ENCODE measurements at places on chromosomes 5 and 9.

DNA sequence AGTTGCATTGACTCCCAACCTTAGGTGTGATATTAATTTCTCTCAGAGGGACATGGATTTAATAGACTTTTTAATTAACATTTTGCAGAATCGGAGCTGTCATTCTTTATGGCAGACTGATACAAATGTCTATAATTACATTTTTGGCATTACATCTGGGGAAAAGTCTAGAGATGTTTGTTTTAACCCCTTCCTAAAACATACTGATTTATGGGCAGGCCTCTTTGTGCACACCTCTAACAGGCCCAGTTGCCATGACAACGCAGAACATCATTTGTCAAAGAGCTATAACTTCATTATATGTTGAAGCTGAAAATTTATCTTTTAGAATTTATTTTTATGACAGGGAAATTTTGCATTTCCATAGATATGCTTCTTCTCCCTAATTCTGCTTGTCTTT is 158.5 kb downstream of the NTRK2 start:
- no peak for DNase-seq

GRCh38 chr5:96626956-96627355 is 35.2 kb upstream of the CAST start:
- no peak for DNase-seq

DNA sequence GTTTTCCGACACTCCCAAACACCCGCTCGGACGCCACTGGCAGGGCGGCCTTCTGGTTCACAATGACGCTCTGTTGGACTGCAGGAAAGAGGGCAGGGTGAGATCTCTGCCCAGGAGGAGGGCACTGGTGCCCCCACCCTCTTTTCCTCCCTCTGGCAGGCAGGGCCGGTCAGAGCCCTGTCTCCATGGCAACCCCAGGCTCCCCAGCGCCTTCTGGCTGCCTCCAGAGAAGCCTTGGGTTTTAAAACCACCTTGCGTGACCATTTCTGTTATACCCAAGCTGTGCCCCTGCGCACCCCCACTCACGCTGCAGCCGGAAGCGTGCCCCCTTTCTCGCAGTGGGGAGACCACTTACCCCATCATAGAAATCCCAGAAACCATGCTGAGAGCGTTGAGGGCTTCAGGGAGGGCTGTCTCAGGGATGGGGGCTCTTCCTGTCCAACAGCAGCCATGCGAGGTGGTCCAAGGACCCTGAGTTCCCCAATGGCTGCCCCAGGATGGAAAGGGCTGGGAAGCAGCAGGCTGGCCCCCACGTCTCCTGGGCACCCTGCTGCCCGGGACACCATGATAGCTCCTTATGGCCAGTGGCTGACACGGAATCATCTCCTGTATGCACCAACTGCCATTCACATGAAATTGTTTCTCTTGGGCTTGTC is 7.3 kb downstream of the C9orf50 start:
- DNase-seq, result no peak

DNA sequence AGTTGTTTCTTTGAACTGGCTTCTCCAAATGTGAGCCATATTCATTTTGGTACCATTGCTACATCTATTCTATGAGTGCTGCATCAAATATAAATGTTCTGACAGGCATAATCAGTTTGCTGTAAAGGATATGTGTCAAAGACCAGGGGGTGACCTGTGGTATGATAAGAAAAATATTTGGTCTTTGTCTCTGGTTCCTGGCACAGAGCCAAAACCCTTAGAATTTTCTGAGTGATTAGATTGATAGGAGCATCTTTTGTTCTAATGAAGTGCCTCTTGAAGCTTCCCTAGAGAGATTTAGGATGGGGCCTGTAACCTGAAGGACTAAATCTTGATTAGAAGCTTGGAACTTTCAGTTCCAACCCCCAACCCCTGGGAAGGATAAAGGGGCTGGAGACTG is 256.3 kb downstream of the NNT start:
- no peak for DNase-seq

DNA sequence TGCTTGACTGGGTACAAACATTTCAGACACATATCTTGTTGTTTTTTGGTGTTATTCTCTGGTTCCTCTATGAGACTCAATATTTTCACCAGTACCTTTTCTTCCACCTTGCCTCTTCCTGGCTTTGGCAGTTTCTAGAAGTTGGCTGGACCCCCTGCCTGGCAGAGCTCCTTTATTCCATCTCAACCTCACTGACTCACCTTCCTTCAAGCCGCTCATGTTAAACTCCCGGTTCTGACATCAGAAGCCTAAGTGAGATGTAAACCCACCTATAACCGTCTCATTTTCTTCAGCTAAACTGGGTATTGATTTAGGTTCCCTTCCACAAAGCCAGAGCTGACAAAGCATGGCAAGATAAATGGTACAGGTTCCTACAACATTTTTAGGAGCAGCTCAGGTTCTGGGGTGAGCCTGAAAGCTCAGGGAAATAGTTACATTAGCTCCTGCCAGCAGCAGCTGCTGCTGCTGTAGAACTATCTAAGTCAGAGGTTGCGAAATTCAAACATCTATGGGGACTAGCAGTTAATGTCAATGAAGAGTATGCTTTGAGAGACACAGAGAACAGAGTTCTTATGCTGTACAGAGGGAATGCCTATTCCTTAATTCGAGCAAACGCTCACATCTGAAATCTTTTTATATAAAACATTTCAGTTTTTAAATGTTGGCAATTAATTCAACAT is 197.1 kb upstream of the NR3C1 start:
- DNase-seq, result no peak

- DNase-seq, result no peak
Measured at GRCh38 chr9:133729617-133730281, 8.4 kb downstream of the SARDH start.

DNA sequence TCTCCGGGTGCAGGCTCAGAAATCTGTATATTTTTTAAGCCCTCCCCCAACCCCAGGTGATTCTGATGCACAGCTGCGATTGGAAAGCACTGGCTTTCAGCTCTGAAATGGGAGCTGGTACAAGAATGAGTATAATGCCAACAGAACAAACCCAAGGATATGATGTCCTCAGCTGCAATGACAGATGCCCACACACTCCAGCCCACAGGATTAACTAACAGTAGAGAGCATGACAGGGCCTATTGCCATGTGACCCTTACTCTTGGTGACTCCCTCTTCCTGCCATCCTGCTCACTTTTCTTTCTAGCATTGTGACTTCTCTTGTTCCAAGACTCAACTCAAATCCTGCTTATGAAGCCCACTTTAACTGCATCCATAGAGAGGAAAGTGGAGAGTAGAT is 174.5 kb downstream of the FGF18 start:
- no peak for DNase-seq

GRCh38 chr9:117093891-117094844 is 320.7 kb downstream of the ASTN2 start:
- DNase-seq, result no peak

- no peak for DNase-seq
Measured at GRCh38 chr9:119677811-119678505, 308.7 kb upstream of the BRINP1 start.

GRCh38 chr5:103119070-103119764 is 721 bp downstream of the GIN1 start:
- no peak for DNase-seq

DNA sequence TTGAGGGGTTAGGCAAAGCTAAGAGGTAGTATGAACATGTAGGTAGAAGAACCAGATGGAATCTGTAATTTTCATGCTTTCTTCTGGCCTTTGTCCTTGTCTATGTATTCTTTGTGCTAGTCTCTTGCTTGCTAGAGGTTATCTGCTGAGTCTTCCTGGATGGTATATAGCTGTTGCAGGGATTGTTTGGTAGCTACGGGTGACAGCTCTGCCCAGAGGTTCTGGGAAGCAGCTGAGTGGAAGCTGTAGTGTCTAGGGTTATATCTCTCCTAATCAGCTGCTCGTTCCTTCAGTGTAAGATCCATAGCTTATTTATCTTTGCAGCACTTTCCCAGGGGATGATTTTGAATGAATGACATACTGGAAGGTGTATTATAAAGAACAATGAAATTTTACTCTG is 100.3 kb downstream of the ATG10 start:
- no peak for DNase-seq

GRCh38 chr9:13395156-13395555 is 115.7 kb upstream of the MPDZ start:
- DNase-seq, result no peak

DNA sequence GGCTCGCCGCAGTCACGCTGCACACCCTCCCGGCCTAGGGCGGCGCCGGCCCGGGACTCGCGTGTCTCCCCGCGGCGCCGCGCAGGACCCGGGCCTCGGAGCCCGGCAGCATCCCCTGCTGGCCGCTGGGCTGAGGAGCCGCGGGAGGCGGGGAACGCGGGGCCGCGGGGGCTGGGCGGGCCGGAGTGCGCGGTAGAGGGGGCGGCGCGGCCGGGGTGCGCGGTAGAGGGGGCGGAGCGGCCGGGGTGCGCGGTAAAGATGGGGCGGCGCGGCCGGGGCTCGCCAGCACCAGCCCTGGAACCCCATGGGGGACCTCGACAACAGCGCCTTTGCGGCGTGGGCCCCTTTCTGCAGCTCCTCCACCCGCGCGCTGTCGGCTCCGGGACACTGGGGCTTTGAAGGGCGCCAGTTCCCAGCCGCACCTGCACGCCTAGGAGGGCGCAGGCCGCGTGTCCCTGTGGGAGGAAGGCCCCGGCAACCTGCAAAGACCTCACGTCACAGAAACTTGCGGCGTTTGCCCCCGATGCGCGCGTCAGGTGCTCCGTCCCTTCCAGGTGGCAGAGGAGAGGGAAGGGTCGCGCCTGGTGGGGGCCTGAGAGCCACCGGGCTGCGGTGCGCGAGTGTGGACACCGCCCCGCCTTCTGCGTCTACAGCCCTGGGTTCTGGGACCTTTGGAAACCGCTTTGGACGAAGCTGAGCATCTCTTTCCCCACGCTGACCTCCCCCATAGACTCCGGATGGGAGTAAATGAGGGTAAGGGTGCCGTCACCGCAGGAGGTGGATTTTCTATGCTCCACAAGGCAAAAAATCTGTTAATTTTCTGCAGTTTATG is 49.6 kb downstream of the NSUN2 start:
- DNase-seq, result no peak

GRCh38 chr9:124054582-124055227 is 43.1 kb downstream of the LHX2 start:
- DNase-seq, result no peak

- DNase-seq, result no peak
Measured at GRCh38 chr5:175059687-175060211, 335.4 kb downstream of the MSX2 start.

DNA sequence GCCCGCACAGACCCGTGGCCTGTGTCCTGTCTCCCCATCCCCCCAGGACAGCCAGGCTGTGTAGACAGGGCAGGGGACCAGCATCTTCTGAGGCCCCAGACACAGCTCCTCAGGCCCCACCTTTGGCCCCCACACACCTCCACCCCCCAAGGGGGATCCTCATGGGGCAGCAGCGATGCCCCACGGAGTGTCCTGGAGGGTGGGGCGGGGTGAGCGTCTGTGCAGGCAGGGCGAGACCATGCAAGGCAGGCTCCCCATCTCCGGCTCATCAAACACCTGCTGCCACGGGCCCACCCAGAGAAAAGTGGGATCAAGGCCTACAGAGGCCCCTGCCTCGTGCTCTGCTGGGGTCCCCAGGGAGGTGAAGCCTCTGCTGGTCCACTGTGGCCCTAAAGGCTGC is 118.7 kb upstream of the FOXD4L5 start:
- DNase-seq, result no peak

DNA sequence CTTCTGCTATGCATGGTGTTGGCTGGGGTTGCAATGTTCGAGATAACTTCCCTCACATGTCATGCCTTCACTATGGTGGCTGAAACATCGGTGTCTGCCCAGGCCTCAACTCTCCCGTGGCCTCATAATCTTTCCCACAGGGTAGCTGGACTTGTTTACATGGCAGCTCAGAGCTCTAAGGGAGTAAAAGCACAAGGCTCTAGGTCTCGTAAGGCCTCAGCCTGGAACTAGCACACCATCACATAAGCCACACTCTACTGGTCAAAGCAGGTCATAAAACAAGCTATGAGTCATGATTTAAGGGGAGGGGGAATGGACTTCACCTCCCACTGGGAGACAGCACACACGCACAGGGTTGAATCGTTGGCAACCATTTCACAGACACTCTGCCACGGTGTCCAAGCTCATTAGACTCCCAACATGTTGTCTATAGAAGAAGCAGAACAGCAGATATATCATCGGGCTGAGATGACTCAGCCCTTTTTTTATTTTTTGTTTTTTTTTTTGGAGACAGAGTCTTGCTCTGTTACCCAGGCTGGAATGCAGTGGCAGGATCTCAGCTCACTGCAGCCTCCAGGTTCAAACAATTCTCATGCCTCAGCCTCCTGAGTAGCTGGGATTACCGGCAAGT is 66.8 kb upstream of the IL17B start:
- no peak for DNase-seq

- no peak for DNase-seq
Measured at GRCh38 chr5:32170303-32171151, 3.6 kb downstream of the GOLPH3 start.

GRCh38 chr9:3510796-3511195 is 15.0 kb downstream of the RFX3 start:
- DNase-seq, result no peak

DNA sequence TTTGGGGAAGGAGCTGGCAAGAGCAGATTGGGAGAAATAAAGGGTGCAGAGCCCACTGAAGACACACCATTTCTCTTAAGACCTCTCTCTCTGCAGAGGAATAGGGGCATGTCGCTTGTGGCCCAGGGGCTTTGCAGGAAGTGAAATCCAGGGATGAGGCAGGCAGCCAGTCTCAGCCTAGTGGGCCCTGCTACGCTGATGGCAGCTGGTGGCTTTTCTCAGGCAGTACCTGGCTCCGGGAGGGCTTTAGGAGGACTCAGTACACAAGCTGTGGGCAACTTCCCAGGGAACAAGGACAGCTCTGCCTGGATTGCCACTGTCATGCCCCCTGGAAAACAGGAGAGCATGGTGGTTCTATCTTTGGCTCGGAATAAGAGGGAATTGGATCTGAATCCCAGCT is 76.2 kb upstream of the NEURL1B start:
- DNase-seq, result no peak

DNA sequence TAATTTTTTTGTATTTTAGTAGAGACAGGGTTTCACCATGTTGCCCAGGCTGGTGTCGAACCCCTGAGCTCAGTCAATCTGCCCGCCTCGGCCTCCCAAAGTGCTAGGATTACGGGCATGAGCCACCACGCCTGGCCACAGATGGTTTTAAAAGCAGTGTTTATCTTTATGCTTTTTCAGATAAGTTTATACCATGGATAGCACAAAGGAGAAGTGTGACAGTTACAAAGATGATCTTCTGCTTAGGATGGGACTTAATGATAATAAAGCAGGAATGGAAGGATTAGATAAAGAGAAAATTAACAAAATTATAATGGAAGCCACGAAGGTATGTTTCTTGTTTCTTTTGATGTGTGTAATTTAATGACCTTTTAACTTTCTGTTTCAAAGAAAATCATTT is 35.1 kb downstream of the POLK start:
- no peak for DNase-seq

GRCh38 chr5:177453852-177454396 is 7.3 kb downstream of the PRR7 start:
- DNase-seq, result no peak

DNA sequence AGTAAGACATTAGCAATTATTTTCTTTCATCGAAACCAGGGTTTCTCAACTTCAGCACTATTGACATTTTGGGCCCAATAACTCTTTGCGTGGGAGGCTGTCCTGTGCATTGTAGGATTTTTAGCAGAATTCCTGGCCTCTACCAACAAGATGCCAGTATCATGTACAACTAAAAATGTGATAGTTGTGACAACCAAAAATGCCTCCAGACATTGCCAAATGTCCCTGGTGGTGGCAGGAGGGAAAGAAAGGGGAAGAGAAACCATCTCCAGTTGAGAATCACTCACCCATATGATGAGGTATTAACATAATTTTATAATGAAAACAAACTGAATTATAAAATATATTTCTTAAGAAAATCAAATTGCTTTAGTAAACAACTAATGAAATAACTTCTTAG is 406.1 kb downstream of the RAB3C start:
- no peak for DNase-seq

Measured in CD4-positive, alpha-beta T cell treated with Interleukin-12 subunit alpha and Interleukin-12 subunit beta, for 1 hour (primary cell).